ENCODE measurements at places on chromosomes 16 and 17.

- no peak for DNase-seq
Observed at GRCh38 chr16:50154420-50154950, 1.4 kb downstream of the TENT4B start.

DNA sequence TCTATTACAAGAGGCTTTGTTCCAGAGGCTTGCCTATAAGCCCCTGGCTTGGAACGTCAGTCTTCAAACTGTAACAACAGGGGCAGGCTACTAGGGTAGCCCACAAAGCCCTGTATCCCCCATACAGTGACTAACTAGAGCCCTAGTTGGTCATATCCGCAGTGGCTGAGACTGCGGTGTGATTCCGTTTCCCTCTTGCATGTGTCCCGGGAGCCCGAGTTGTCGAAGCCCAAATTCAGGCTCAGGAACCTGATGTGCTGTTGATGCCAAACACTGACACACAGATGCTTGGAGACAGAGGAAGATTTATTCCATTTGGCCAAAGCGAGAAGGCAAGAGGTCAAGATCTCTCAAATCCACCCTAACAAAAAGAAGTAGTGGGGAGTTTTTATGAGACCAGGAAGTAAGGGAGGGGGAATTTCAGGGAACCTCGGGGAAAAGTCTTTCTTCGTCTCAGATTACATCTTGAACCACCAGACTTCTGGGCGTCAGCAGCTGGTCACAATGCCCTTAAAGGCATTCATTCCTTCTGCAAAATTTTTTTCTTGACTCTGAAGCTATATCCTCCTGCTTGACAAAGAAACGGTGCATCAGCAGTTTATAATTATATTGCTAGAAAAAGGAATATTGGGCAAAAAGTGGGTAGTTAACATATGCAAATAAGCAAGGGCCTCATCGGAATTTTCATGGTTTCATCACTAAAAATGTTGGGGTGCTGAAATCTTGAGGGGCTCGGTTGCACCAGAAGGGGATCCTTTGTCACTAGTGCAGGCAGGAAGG, 879 bp downstream of the SLFN5 start:
- peak; percentile 56 for DNase-seq

DNA sequence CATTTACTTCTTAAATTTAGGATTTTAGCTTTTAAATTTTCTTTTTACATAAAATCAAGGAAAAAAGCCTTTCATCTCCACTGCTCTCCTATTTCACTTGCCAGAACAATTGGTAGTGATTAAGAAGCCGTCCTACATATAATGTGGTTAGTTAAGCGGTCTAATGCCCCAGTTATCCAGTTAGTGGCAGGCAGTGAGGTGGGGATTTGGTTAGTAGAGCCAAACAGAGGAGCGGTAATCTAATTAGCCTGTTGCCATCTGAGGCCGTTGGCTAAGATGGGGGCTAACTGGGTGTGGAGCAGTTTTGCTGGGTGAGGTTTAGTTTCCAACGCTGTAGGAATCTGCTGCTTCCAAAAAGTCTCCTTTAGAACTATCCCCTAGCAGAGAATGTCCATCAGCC, 22.4 kb downstream of the SNX11 start:
- DNase-seq: no peak

DNA sequence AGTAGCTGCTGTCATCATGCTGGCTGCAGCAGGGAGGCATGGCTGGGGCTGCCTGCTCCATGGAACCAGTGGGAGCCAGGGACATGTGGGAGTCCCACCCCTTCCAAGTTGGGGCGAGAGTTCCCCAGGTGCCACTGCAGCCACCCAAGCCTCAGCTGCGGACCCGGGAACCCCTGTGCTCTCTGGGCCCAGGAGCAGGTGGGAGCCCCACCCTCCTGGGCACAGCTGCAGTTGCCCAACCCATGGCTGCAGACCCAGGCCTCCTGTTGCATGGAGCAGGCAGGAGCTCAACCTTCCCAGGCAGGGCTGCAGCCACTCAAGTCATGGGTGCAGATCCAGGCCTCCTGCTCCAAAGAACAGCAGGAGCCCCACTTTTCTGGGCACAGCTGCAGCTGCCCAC, 274.2 kb upstream of the KCNJ16 start:
- no peak for DNase-seq

- DNase-seq: no peak
Observed at GRCh38 chr17:72457712-72458111, 336.9 kb downstream of the SOX9 start.

GRCh38 chr16:31038993-31039392, 5.6 kb downstream of the STX4 start:
- DNase-seq: no peak

GRCh38 chr16:57147381-57148221, 38.2 kb downstream of the PSME3IP1 start:
- DNase-seq: no peak
